Mammary epithelial cell (primary cell): ENCODE measurements at places on chromosomes 16 and 17. TPM values are rescaled to one million over a fixed set of nuclear protein-coding genes. Genes with fewer than 3 reads are reported as not detected.

DNA sequence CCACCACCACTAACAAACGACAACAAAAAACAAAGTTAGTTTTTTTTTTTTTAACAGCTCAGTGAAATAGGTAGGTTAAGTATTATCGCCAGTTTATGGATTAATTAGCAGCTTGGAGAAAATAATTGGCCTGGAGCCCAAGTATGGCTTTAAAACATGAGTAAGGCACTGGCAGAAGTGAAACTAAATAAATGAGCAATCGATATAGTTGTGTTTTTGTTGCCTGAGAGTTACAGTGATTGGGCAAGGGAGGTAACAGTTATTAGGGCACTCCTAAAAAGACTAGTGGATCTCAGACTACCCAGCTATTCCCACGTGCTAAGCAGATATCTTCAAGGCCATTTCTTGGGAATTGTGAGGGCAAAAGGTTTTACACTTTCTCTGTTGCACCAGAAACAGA, 2.4 kb downstream of the MLKL start:
- DNase-seq: peak; percentile 16

DNA sequence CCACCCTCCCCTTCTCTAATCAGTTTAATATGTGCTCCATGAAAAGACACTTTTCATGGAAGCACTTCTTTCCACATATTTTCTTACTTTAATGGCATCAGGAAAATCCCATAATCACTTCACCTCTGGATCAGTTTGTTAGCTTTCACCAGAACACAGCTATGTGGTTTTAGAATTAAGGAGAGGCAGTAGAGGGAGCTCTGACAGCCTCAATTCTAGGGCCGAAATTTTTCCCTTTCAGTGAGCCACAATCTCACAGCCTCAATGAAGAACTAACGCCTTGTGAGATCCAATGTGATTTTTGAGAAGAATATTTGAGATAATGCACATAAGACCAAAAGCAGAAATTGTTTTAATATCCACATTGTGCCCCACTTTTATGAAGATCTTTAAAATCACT, 1494.0 kb upstream of the CDH8 start:
- no peak for DNase-seq

Gene TP53TG3C
- 0.33 TPM for total RNA-seq

Gene RTN4RL1
- under 0.01 TPM for total RNA-seq

Gene SYCE1L
- total RNA-seq: 10.6 and 16.4 TPM in 2 replicates
